Activated T-cell treated with anti-CD3 and anti-CD28 coated beads, Interleukin-2, amount 50 U/mL, for 1 hour (primary cell): ENCODE measurements at places on chromosomes 13 and 19.

DNA sequence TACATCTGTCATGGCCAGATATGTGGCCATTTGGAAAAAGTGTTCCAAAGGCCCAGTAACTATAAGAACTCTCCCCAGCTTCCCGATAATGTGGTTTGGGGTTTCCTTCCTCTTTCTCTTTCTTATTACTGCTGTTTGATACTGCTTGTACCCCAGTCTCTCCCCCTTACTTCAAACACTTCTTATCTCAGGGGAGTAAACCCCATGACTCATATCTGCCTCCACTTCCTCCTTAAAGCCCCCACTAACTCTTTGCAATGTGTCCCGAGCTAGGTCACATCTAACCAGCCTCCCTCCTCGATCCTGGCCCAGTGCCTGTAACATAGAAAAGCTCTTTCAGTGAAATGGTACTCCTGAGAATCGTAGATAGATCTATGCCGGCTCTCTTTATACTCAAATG is 82.4 kb upstream of the STARD13 start:
- no peak for DNase-seq

DNA sequence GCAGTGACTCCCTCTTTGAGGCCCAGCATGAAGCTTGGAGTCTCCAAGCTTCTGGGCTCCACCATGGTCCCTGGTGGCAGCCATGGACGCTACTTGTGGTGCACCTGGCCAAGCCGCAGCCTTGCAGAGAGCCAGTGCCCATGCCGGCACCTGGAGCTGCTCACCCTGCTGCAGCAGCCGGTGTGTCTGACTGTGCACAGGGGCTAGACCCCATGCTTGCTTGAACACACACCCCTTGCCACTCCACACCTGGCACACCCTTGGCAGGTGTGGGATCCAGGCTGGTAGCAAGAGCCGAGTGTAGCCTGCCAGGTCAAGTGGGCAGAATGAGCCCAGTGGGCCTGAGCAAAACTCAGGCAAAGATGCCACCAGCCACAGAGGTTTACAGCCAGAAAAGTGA is 18.6 kb upstream of the MLLT1 start:
- no peak for DNase-seq

GRCh38 chr19:35565016-35565856 is 1.8 kb upstream of the ATP4A start:
- DNase-seq: no peak

GRCh38 chr19:42512743-42513304 is 15.5 kb downstream of the CEACAM1 start:
- no peak for DNase-seq

DNA sequence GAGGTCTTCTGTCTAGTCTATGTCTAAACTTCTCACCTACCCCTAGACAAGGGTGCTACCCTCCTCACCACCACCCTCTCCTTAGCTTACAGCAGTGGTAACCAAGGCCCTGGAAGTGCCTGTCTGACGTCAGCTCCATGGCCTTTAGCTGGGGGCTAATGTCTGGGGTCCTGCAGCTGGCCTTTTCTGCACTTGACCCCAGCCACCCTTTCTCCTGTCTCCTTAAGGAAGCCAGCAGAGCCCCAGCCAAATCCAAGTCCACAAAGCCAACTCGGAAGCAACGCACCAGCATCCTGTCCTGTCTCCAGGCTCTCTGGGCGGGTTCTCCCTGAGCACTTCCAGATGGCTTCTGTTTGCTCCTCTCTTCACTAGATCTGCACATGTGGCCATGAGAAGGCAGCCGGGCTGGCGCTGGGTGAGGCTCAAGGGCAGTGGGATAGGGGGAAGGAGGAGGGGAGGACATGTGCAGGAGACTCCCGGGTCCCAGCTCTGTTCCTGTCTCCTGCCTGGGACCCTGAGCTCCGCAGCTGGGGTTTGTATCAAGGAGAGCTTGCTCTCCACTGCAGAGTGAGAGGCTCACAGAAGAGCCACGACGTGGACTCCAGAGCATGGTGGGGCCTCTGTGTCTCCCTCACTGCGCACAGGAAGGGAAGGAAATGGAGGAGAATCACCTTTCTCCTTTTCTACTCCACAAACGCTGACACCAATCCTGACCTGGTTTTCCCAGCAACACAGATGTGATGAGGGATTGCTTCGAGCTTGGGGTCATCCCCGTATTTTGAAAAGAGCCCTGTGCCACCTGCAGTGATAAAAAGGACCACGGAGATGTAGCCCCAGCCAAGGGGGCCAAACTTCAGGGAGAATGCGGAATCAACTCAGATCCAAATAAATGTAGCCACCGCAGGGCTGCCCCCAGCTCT is 204.2 kb downstream of the USP12 start:
- no peak for DNase-seq

GRCh38 chr13:20547479-20547908 is 19.5 kb upstream of the IFT88 start:
- DNase-seq: no peak
